ENCODE measurements at places on chromosomes 2 and 18.

DNA sequence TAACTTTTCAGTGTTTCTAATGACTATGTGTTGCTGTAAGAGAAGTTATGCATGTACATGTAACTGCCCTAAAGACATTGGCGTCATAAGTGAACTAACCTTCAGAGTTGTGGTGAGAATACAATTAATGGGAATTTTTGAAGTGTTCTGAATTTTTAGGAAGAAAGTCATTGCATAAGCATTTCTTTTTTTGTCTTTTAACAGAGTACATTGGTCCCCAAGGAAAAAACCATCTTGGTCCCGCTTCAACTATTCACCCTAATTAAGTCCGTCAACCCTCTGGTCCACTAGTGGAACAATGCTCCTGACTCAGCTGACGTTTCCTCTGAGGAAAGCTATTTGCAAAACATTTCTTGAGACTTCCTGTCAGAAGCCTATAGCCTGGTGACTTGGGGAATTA lies 41.1 kb upstream of the VIT start:
- DNase-seq: no peak

DNA sequence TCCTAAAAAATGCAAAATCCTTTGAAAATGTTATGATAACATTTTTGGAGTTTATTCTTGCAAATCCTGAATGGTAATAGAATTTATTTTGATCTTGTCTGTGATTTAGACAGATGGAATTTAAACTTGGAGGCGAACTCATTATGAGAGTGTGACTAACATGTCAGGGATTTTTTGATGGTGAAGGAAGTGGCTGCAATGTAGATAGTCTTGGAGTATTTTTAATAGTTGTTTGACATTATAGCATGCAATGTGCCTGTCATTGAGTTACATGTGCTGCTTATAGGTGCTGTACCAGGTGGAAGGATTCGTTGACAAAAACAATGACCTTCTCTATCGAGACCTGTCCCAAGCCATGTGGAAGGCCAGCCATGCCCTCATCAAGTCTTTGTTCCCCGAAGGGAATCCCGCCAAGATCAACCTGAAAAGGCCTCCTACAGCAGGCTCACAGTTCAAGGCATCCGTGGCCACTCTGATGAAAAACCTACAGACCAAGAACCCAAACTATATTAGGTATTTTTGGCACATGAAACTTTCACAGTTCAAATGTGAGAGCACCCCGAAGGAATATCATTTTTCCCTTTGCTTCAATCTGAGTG lies 141.8 kb downstream of the MYO1B start:
- no peak for DNase-seq

DNA sequence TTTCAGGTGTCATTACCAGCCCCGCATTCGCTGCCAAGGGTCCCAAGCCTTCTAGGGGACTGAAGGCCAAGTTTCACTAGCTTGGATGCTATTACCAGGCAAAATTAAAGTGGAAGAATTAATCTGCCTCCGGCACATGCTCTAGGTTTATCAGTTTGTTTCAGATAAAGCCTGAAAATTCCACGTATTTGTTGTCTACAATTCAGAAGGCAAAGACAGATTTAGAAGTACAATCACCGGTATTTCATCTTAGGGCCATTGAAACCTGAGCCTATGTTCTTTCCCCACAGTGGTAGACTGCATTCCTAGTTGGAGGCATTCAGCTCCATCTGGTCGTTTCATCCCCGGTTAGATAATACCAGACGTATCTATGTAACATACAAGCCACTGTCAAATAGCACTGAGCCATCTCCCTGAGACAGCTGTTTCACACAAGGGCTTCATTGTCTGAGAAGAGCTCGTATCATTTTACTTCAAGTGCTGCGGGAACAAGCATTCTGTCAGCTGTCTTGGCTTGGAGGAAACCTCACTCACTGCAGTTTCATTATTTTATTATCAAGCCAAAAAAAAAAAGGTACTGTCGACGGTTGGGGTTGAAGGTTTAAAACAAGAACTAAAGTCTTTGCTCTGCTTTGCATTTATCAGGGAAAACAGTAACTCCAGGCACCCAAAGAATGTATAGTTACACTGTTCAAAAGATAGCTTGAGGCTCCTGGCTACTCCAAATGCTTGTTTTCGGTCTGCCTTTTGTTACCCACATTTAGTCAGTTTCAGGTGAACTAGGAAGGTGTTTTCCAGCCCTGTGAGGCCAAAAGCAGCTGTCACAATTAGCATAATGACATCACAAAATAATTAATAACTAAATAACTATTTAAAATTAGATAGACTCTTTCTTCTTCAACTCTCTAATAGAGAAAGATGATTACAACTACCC lies 76.7 kb downstream of the TGIF1 start:
- DNase-seq: no peak

- DNase-seq: peak; percentile 59
Measured at GRCh38 chr2:54945391-54946219, 104.6 kb downstream of the RTN4 start.

DNA sequence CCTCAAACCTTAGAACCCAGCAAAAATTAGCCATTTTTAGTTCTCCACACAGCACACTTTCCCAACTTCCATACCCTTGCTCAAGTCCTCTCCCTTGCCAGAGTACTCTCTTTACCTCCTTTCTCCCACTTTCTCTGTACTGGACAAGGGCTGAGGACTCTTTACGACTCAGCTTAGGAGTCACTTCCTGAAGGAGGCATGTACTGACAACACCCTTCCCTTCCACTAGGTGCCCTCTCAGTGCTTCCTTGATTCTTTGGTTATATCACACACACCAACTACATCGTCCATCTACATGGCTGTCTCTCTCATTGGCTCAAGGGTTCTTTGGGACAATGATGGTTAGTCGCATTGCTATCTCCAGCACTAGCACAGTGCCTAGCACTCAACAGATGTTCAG lies 5.2 kb upstream of the C18orf63 start:
- DNase-seq: peak; percentile 20

DNA sequence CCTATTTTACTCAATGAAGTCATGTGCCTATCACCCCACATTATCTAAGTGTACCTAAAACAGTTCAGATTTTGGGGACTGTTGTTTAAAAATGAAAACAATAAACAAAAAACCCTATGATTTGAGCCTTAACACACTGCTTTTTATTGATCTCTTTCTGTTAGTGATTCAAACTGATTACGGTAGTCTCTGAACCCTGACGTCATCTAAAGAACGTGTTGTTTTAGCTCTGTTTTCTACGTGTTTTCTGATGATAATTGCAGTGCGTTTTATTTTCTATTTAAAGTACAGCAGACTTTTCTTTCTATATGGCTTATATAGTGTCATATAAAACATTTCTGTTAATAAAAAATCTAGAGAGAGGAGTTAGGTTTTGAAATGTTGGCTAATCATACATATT lies 93.9 kb upstream of the FAM237A start:
- no peak for DNase-seq

DNA sequence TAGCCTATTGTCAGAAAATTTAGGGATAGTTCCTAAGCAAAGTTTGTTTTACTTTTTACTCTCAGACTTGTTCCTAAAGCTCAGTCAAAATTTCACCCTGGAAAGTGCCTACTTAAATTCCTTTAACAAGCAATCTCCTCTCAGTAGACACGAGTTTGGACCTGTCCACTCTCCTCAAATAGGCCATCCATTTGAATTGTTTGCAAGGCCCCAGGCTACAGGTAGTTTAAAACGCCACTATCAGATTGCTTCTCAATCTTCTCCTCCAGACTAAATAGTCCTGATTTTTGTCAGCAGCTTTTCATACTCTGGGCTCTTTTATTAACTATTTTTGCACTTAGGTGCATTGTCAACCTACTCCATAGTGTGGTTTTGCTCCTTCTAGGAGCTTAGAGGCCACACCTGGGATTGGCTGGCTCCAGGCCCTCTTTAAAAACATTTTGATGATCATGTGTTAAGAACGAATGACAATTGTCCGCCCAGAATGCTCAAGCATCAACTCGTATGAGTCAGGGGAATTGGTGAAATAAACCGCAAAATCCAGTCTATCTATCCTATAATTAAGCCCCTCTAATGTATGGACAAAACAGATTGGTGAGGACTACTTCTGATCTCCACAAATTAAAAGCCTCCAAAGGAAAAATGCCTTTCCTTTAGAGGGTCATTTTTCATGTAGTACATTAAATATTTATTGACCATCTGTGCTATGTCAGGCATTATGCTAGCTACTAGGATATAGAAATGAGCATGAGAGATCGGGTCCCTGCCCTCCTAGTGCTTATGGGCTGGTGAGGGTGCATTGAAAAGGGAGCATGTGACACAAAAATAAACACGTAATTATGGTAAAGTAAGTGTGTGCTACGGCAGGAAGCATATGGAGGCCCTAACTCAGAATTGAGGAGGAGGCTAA lies 333.8 kb upstream of the TNP1 start:
- no peak for DNase-seq

GRCh38 chr2:234293973-234294372 lies 202.9 kb downstream of the ARL4C start:
- no peak for DNase-seq

GRCh38 chr18:63238693-63239075 lies 80.9 kb downstream of the BCL2 start:
- DNase-seq: no peak

- no peak for DNase-seq
Measured at GRCh38 chr18:63399300-63399699, 23.0 kb downstream of the VPS4B start.

DNA sequence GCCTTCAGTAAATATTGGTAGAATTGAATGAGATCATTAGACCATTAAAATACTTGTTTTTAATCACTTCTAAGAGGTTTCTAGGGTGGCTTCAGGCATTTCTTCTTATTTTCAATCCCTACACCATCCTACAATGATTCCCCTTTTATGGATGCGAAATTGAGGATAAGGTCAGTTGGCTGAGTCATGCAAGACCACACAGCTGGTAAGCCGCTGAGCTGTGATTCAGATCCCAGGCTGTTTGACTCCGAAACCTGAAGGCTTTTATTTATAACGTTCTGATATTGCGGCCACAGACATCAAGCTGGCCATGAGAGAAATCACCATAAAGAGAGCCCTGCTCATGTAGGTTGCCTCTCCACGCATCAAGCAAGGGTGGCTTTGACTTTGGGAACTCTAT lies 133.4 kb downstream of the VAPA start:
- no peak for DNase-seq
